ENCODE measurements at places on chromosomes 1 and 21. TPM values are rescaled to one million over a fixed set of nuclear protein-coding genes. Genes with fewer than 3 reads are reported as not detected.

Gene GPR37L1
- total RNA-seq: under 0.01 TPM

Gene AUNIP
- total RNA-seq: not detected

Gene G0S2
- total RNA-seq: 19.3 TPM

Gene SYDE2
- total RNA-seq: 54.3 TPM

Gene LRRC3
- total RNA-seq: 6.6 TPM

Gene UBE4B
- total RNA-seq: 124 TPM

Gene CRYBG2
- total RNA-seq: not detected

Gene SPATA17
- 1.1 TPM for total RNA-seq

Gene DTL
- total RNA-seq: 0.41 TPM

Gene PRMT6
- total RNA-seq: 6.1 TPM

Gene SPATA46
- not detected for total RNA-seq

Gene KCNJ15
- total RNA-seq: not detected

Gene TSPEAR
- total RNA-seq: not detected

Gene UBASH3A
- total RNA-seq: not detected

Gene CLEC20A
- total RNA-seq: not detected

Gene ITGB2
- total RNA-seq: 41.0 TPM

Gene PTGER3
- total RNA-seq: 52.4 TPM

Gene SETSIP
- not detected for total RNA-seq

Gene TMEM200B
- total RNA-seq: 24.6 TPM

Gene SPRR3
- not detected for total RNA-seq

Gene AGMAT
- 0.14 TPM for total RNA-seq

Gene CRABP2
- total RNA-seq: 7.8 TPM

Gene UTS2
- not detected for total RNA-seq

Gene MROH9
- total RNA-seq: not detected

Gene COPA
- total RNA-seq: 117 TPM

Gene KCNAB2
- total RNA-seq: 9.0 TPM

Gene CENPF
- total RNA-seq: 0.36 TPM

Gene AMY1C
- total RNA-seq: not detected

Gene VHLL
- not detected for total RNA-seq

Gene PTPN7
- total RNA-seq: not detected

Gene ANKRD65
- 15.5 TPM for total RNA-seq

Gene ATG4C
- 4.8 TPM for total RNA-seq

Gene BACE2
- total RNA-seq: 52.1 TPM

Gene CCDC190
- not detected for total RNA-seq

Gene SPATA21
- total RNA-seq: not detected

Gene LYPD8
- total RNA-seq: not detected

Gene CTSK
- total RNA-seq: 91.2 TPM

Gene GNAI3
- total RNA-seq: 6.4 TPM

Gene SCYL3
- 9.6 TPM for total RNA-seq

Gene TMEM82
- 0.55 TPM for total RNA-seq

Gene CD34
- 23.9 TPM for total RNA-seq

Gene RIPK4
- 0.28 TPM for total RNA-seq

Gene S100A3
- 1.1 TPM for total RNA-seq

Gene FABP3
- 6.4 TPM for total RNA-seq

Gene VWA1
- total RNA-seq: 51.0 TPM

Gene GBP7
- not detected for total RNA-seq

Gene RGS13
- total RNA-seq: 0.95 TPM

Gene FCRL5
- total RNA-seq: not detected

Gene HOOK1
- total RNA-seq: 1.5 TPM

Gene MMP23B
- 26.5 TPM for total RNA-seq

Gene SPATA45
- not detected for total RNA-seq
